ENCODE measurements at places on chromosomes 5 and 9. TPM values are rescaled to one million over a fixed set of nuclear protein-coding genes. Genes with fewer than 3 reads are reported as not detected.
A peak's percentile ranks its signal among the peaks of the same experiment; 100 is the strongest.

GRCh38 chr5:149667829-149668330, 62.2 kb upstream of the PPARGC1B start:
- DNase-seq, result no peak

DNA sequence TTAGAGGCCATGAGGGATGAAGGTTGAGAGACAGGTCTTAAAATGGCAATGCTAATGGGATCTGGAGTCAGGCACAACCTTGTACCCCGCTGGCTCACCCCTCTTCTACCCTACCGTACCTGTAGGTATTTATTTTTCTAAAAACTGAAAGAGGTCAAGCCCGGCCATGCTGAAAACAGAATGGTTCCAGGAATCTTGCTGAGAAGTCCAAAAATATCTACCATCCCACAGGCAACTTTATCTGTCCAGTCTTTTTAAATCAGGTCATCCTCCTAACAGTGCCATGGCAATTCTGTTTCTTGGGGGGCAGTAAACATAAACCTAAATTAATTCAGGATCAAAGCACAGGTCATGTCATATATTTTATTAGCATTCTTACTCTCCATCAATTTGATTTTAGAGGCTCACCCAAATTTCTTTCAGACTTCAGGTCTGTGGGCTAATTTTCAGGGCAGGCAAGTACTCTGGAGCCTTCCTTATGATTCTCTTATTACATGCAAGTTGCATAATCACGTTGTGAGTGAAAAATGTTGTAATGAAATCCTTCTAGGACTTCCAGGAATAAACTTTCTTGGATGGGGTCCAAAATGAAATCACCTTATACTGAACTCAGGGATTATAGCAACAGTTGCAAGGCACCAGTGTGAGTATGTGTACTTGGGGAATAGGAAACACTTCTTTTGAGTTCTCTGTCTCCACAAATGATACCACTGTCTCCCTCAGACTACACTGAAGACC, 102.7 kb upstream of the NREP start:
- DNase-seq, result peak; percentile 47

Gene BNC2
- 17.5 TPM for polyA plus RNA-seq

Gene FAM151B
- polyA plus RNA-seq, result 3.5 TPM

Data from BJ (cell line).